ENCODE measurements at places on chromosomes 12 and 14. TPM values are rescaled to one million over a fixed set of nuclear protein-coding genes. Genes with fewer than 3 reads are reported as not detected.

- no peak for DNase-seq
Observed at GRCh38 chr12:34033628-34034296, 11.5 kb downstream of the ALG10 start.

GRCh38 chr12:111584959-111585358 is 14.2 kb downstream of the ATXN2 start:
- no peak for DNase-seq

DNA sequence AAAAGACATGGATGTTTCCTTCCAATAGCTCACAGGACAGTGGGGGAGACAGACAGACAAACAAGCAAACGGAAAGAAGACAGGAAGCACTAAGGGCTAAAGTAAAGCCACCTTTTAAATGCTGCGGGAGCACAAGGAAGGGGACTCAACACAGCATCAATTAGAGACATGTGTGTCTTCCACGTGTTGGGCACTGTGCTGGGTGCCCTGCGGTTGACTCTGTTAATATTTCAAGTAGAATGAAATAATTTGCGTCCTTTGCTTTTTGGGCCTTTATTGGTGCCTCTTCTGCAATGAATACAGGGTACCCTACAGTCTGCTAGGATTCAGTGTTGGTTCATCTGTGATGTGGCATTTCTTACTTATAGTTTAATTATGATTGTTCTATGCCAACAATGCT is 90.9 kb upstream of the CPM start:
- no peak for DNase-seq

- no peak for DNase-seq
Observed at GRCh38 chr12:59036347-59036746, 116.0 kb upstream of the LRIG3 start.

GRCh38 chr12:69070319-69071090 is 137.5 kb upstream of the CPM start:
- DNase-seq, result peak; percentile 74

- DNase-seq, result peak; percentile 78
Observed at GRCh38 chr12:10749700-10750384, 26.7 kb upstream of the YBX3 start.

DNA sequence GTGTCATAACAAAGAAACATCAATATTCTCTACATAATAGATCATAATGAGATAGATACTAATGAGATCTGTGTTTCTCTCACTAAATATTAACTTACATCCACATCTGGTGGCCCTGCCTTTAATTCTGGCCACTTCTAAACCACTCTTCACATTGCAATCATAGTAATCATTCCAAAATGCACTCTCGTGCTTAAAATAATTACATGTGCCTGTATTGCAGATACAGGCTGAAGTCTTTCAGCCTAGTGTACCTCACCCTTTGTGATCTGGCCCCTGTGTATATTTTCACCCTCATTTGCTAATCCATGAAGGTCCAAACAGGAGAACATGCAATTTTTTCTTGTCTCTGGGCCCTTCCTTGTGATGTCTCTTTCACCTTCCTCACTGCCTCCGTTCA is 108.0 kb downstream of the LIN7A start:
- no peak for DNase-seq

- no peak for DNase-seq
Observed at GRCh38 chr14:34359420-34360117, 102.5 kb downstream of the SPTSSA start.

- no peak for DNase-seq
Observed at GRCh38 chr12:48952691-48953090, 4.6 kb downstream of the ARF3 start.

DNA sequence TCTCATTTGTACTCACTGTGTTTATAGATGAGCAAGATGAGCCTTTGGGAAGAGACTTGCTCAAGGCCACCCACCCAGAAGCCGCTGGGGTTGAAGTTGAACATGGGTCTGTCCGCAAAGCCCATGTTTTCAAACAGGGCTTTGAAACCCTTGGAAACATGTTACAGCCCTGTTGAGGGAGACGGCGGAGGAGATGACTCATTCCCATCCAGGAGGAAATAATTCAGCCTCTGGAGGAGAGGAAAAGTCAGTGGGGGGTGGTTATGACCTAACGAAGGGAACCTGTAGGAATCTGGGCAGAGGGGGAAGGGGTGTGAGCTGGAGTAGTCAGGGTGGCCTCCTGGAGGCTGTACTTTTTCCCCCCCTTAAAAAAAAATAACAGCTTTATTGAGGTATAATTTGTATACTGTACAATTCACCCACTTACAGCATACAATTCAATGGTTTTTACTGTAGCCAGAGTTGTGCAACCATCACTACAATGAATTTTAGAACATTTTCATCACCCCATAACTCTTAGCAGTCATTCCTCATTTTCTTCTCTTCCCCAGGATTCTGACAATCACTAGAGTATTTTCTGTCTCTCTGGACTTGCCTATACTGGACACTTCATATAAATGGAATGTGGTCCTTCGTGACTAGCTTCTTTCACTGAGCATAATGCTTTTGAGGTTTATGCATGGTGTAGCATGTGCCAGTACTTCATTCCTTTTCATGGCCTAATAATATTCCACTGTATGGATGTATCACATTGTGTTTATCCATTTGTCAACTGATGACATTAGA is 1.9 kb upstream of the RIN3 start:
- DNase-seq, result no peak

DNA sequence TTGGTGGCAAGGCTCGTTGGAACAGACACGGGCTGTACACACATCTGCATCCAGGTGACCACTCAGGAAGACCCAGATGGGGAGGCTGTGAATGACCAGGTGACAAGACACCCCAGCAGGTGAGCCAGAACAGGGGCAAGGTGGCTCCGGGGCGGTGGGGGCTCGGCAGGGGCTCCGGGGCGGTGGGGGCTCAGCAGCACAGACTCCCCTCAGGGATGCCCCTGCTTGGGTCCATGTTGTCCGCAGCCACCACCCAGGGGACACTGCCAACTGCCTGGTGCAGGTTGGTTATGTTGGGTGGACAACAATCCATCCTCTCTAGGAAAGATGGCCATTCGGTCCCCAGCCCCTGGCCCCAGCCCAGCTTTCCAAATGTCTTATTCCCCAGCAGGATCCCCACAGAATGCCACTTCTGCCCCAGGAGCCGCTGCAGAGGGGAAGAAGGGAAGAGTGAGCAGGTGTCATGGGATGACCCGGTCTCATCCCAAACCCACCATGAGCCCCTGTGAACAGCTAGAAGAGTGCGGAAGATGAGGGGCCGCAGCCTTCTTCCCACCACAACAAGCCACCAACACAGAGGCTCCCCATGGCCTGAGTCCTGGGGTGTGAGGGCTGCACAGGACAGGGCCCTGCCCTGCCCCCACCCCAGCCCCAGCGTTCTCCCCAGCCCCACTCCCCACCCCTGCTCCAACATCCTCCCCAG is 31.4 kb upstream of the C14orf180 start:
- DNase-seq, result no peak

The GIT2 gene
- total RNA-seq, result 52.1 TPM

The TMEM121 gene
- 9.7 TPM for total RNA-seq

The TMEM117 gene
- 1.7 TPM for total RNA-seq

The NANOG gene
- not detected for total RNA-seq

The MYH6 gene
- total RNA-seq, result not detected

The NUDT14 gene
- total RNA-seq, result 14.7 TPM

The C12orf60 gene
- total RNA-seq, result 3.4 TPM

The KLHL28 gene
- 11.0 TPM for total RNA-seq

The PAX9 gene
- not detected for total RNA-seq

The DENND5B gene
- 0.17 TPM for total RNA-seq
